ENCODE measurements at places on chromosomes 5 and 9. TPM values are rescaled to one million over a fixed set of nuclear protein-coding genes. Genes with fewer than 3 reads are reported as not detected.

GRCh38 chr5:168972731-168973130 lies 328.2 kb downstream of the SLIT3 start:
- no peaks in the 10 kb centered on the region for H3K4me1 ChIP-seq
- DNase-seq = no peak
- no peaks in the 10 kb centered on the region for H3K36me3 ChIP-seq

Gene TMOD1
- 203 TPM for total RNA-seq

DNA sequence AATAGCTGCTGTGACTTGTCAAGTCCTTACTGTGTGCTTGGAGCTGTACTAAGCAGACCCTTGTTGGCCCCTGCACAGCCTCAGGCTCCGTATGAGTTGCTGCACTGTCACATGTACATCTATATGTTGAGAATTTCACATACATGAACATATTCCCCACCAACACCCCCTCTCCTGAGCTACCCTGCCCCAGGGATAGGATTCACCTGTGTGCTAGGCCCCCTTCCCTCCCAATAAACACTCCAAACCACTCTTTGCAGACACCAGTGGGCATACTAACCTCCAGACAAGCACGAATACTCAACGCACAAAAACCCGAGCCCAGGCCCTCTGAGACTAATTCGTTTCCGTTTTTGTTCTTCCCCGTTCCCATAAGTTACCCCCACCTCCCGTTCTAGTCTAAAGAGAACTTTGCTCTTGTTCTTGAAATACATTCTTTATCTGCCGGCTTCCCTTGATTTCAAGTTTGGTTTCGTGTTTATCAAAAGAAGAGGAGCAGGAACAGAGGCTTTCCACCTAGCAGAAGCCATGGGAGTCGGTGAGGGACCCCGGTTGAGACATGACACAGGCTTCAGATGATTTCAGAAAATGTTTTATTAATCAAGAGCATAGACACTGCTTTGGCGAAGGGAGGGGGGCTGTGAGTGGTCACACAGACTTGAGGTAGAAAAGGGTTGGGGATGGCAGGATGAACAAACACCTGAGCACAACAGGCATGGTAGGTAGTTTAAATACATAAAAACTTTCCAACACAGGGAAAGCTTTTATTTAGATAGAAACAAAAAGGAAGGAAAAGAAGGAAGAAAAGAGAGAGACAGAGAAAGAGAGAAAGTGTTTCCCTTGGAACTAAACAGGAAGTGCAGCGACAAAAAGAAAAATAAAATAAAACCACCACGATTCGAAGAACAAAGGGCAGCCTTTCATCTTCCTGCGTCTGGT lies 3.4 kb downstream of the HAND1 start:
- DNase-seq = no peak
- H3K27me3 ChIP-seq = peaks cover 85% of the 10 kb centered on the region
- H3K4me3 ChIP-seq = peak overlapping the region; percentile 55
- H3K27ac ChIP-seq = no peak overlapping the region
- H3K36me3 ChIP-seq = no peaks in the 10 kb centered on the region

Gene LHX3
- total RNA-seq = not detected

Gene ZNF354C
- total RNA-seq = 4.1 TPM

GRCh38 chr9:91127653-91128052 lies 234.1 kb downstream of the AUH start:
- H3K36me3 ChIP-seq = no peaks in the 10 kb centered on the region
- no peak overlapping the region for H3K4me3 ChIP-seq
- no peaks in the 10 kb centered on the region for H3K27me3 ChIP-seq
- DNase-seq = no peak

DNA sequence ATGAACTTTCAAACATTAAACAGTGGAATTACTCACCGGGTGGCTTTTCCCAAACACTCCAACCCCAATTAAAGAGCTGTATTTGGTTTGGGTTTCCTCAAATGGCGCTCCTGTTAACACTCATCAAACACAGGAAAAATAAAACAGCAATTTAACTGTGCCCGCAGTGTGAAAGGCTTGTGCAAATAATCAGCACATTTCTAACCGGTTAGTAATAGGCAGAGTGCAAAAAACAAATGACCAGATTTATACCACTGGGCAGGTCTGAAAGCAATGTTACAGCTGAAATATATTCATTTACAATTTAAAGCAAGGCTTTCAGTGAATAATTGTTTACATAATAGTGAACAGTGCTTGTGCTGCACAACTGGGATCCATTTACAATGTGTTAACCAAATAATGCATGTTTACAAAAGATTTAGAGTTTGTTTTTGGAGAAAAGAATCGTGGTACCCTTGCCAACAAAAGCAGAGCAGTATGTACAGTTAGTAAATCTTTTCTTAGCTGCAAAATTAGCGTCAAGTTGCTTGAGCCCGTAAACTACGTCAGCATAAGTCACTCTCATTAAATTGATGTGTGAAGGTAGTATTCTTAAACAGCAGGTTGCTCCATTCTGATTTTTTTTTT lies 662.9 kb upstream of the ZNF608 start:
- H3K27ac ChIP-seq = no peak overlapping the region
- peaks cover 31% of the 10 kb centered on the region for H3K4me1 ChIP-seq
- DNase-seq = no peak
- no peaks in the 10 kb centered on the region for H3K36me3 ChIP-seq
